ENCODE measurements at places on chromosomes 11 and 22.

- no peak for DNase-seq
Measured at GRCh38 chr11:113184498-113184897, 129.9 kb upstream of the TTC12 start.

DNA sequence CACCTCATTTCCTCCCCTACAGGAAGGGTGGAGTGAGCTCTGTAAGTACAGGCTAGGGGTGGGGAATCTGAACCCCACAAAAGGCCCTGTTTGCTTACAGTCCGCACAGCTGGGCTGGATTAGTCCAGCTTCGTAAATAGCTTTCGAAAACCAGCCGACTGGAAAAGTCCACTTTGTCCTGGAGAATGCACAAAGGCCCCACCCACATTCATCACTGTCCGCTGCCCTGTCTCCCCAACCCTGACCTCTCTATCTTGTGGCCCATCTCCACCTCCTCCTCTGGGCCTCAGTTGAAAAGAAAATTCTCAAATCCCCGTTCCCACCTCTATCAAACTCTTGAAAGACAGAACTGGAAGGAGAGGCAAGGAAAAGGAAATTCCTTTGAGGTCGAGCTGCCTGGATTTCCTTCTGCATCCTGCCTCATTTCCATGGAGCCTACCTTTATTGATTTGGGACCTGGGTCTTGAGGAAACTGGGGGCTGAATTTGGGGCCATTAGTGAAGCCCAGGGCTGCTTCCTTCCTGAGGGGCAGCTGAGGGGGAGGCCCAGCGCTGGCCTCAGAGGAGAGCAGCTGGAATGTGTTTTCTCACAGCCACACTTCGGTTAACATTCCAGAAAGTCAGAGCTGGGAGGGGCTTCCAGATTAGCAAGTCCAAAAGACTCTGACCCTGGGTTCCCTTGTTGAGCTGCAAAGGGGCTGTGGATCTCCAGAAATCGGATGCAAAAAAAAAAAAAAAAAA is 147.6 kb downstream of the FBXO7 start:
- no peak for DNase-seq

- no peak for DNase-seq
Measured at GRCh38 chr11:55956521-55956920, 13.2 kb downstream of the OR10AG1 start.

- no peak for DNase-seq
Measured at GRCh38 chr11:68296344-68297051, 15.9 kb upstream of the LRP5 start.

DNA sequence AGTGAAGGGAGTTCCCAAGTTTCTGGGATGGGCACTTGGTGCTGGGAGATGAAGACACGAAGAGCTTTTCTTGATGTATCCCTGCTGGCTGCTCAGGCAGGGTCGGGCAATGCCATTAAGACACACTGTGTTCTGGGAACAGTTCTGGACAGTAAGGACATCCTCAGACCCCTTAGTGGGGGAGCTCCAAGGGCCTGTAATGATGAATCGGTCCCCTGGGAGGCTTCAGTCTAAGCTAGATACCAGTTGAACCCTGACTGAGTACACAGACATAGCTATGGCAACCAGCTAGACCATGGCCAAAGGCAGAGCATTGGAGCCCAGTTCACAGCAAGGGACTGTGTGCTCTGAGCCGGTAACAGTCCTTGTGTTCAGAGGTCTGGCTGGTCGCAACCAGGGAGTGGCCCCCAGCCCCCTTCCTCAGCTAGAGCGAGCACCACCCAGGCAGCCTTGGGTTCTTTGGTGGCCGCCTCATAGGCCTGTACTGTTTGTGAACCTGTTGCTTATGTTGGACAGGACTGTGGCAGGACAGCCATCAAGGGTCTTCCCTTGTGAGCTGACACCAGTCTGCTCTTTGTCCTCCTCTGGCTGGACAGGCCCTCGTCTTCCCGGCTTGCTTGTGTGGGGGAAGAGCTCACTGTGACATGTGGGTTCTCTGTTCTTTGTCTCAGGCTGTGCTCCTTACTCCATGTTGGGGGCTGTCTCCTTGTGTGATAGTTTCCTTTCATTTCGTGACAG is 25.0 kb downstream of the MED15 start:
- DNase-seq, result no peak

GRCh38 chr22:40387746-40388145 is 17.4 kb downstream of the SGSM3 start:
- no peak for DNase-seq

GRCh38 chr11:34243600-34244464 is 114.0 kb downstream of the ABTB2 start:
- DNase-seq, result no peak

- no peak for DNase-seq
Measured at GRCh38 chr11:30585892-30586250, 282 bp downstream of the MPPED2 start.

DNA sequence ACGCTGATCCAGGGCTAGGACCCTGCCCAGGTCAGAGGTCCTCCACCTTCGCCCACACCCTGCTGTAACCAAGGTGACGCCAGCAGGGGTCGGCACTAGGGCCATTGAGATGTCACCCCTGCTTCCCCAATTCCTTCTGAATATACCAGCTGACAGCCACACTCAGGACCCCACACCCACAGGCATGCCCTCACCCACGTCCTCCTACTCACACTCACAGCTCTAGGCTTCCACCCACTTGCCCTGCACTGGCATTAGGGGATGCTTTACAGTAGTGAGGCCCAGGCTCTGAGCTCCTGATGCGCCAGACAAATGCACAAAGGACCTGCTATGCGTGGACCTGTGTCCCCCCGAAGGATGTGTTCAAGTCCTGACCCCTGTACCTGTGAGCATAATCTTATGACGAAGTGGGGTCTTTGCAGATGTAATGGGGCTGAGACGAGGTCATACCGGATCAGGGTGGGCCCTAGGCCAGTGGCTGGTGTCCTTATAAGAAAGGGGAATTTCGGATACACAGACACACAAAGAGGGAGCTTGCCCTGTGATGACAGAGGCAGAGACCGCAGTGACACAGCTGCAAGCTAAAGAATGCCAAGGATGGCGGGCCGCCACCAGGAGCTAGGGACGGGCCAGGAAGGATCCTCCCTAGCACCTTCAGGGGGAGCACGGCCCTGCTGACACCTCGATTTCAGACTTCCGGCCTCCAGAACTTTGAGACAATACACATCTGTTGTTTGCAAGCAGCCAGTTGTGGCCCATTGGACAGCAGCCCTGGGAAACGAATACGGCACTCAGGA is 11.2 kb downstream of the WNT11 start:
- no peak for DNase-seq

GRCh38 chr22:35915477-35916013 is 113.1 kb downstream of the RBFOX2 start:
- no peak for DNase-seq
